ENCODE measurements at places on chromosomes 12 and 14.

- no peaks in the 10 kb centered on the region for H3K4me1 ChIP-seq
- no peaks in the 10 kb centered on the region for H3K36me3 ChIP-seq
- H3K4me3 ChIP-seq: no peak overlapping the region
- no peak for DNase-seq
- H3K27ac ChIP-seq: no peak overlapping the region
Measured at GRCh38 chr14:104091061-104091926, 5.8 kb downstream of the ASPG start.

DNA sequence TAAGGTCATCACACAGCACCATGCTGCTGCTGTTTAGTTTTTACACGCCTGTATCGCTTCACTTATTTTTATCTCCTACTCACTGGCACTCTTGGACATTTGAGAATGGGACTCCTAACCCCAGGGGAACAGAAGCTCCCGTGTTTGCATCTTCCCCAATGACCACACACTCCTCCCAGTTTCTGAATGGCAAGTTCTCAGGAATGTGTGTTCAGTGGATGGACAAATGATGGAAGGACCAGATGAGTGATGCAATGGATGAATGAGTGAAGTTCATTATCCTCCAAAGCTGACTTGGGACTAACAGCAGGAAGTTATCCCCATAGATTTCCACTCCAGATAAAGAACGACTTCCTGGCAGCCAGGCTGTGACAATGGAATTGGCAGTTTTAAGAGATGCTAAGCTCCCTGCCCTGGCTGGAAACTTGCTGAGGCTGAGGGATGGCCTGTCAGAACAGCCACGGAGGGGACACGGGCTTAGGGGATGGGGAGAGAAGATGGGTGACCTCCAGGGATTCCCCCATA, 231.5 kb downstream of the SLC15A4 start:
- H3K36me3 ChIP-seq: no peaks in the 10 kb centered on the region
- peak; percentile 28 for DNase-seq
- H3K4me3 ChIP-seq: no peak overlapping the region
- H3K27ac ChIP-seq: no peak overlapping the region
- H3K4me1 ChIP-seq: no peaks in the 10 kb centered on the region

DNA sequence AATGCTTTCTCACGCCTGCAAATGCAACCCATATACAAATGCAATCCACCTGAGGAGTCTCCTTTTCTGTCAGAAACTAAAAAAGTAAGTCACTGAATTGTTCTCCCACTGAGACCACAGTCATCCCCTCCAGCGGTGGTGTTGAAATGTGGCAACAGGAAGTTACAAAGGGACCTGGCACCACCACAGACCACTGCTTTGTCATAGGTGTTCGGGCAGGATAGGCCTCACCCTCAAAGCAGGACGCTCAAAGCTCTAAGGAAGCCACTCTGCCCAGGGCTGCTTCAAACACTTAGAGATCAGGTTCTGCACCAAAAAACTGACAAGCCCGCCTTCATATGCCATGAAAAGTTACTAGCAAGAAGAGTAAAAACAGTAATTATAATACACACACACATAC, 11.3 kb downstream of the PHLDA1 start:
- DNase-seq: peak; percentile 85
- H3K4me3 ChIP-seq: no peak overlapping the region
- peaks cover 7% of the 10 kb centered on the region for H3K4me1 ChIP-seq
- peak overlapping the region; percentile 38 for H3K27ac ChIP-seq
- H3K36me3 ChIP-seq: no peaks in the 10 kb centered on the region

- H3K27me3 ChIP-seq: no peaks in the 10 kb centered on the region
- no peak overlapping the region for H3K27ac ChIP-seq
- H3K4me1 ChIP-seq: peaks cover 15% of the 10 kb centered on the region
- DNase-seq: no peak
Measured at GRCh38 chr12:24378548-24379407, 429.3 kb upstream of the SOX5 start.

GRCh38 chr14:105382343-105383082, 15.8 kb upstream of the TEX22 start:
- no peak overlapping the region for H3K27ac ChIP-seq
- no peaks in the 10 kb centered on the region for H3K27me3 ChIP-seq
- no peak overlapping the region for H3K4me3 ChIP-seq
- no peak for DNase-seq

- no peaks in the 10 kb centered on the region for H3K4me1 ChIP-seq
- no peak overlapping the region for H3K4me3 ChIP-seq
- no peaks in the 10 kb centered on the region for H3K27me3 ChIP-seq
- H3K36me3 ChIP-seq: no peaks in the 10 kb centered on the region
Measured at GRCh38 chr14:97798176-97798575, 1001.0 kb downstream of the VRK1 start.

DNA sequence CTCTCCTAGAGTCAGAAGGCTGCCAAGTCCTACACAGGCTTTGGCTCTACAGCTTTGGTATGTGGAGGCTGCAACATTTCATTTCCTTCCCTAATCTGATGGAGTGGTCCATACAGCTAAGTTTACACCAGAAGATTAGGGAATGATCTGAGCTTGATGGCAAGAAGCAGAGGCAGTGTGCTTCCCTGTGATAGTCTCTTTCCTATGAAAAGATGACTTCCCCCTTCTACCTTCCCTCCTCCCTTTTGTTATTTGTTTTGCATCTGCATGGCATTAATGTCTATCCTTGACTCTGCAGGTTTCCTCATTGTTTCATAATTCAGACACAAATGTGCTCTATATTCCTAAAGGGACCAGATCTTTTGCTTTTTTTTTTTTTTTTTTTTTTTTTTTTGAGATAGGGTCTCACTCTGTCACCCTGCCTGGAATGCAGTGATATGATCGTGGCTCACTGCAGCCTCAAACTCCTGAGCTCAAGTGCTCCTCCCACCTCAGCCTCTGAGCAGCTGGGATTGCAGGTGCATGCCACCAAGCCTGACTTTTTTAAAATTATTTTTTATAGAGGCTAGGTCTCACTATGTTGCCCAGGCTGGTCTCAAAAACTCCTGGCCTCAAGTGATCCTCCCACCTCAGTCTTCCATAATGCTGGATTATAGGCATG, 76.3 kb downstream of the GRIP1 start:
- no peaks in the 10 kb centered on the region for H3K36me3 ChIP-seq
- no peak overlapping the region for H3K4me3 ChIP-seq
- no peaks in the 10 kb centered on the region for H3K4me1 ChIP-seq
- DNase-seq: no peak

- no peak overlapping the region for H3K27ac ChIP-seq
- H3K36me3 ChIP-seq: no peaks in the 10 kb centered on the region
- H3K4me1 ChIP-seq: no peaks in the 10 kb centered on the region
- H3K27me3 ChIP-seq: no peaks in the 10 kb centered on the region
Measured at GRCh38 chr12:129207084-129207483, 353.8 kb downstream of the GLT1D1 start.

DNA sequence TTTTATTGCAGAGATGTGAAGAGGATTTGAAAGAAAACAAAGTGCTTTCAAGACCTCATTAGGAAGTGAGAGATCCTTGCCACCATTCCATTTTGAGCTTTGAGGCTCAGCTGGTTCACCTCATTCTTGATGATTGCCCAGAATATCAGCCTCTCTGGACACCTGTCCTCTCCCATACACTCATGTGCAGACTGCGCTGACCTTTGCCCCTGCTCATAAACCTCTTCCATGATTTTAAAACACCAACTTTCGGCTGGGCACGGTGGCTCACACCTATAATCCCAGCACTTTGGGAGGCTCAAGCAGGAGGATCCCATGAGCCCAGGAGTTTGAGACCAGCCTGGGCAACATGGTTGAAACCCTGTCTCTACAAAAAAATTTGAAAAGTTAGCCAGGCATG, 8.9 kb downstream of the COX14 start:
- H3K27me3 ChIP-seq: no peaks in the 10 kb centered on the region
- H3K27ac ChIP-seq: no peak overlapping the region
- DNase-seq: no peak
- H3K4me3 ChIP-seq: no peak overlapping the region
- H3K36me3 ChIP-seq: no peaks in the 10 kb centered on the region

DNA sequence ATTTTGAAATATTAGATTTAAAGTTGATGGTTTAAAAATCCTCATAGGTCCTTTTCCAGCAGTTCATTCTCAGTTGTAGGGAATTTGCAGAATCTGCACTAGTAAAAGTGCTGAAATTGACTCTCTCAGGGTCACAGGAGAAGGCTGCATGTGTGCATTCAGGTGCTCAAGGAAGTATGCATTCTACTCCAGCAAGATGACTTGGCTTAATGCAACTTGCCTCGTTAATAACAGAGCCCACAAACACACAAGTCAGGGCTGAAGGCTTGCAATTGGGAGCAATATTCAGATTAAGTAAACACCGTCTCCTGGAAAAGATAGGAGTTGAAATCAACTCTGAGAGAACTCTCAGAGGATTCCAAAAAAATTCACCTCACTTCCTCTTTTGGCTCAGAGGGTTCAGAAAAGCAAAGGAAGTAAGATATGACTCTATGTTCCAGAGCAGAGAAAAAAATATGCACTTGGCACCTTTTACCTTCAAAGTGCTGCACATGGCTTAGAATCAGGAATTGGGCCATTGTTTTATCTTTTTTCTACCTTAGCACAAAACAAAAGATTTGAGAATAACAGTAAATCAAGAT, 406.3 kb upstream of the DCN start:
- H3K27ac ChIP-seq: no peak overlapping the region
- H3K4me1 ChIP-seq: no peaks in the 10 kb centered on the region
- no peak overlapping the region for H3K4me3 ChIP-seq
- H3K27me3 ChIP-seq: no peaks in the 10 kb centered on the region
- no peaks in the 10 kb centered on the region for H3K36me3 ChIP-seq
- no peak for DNase-seq

DNA sequence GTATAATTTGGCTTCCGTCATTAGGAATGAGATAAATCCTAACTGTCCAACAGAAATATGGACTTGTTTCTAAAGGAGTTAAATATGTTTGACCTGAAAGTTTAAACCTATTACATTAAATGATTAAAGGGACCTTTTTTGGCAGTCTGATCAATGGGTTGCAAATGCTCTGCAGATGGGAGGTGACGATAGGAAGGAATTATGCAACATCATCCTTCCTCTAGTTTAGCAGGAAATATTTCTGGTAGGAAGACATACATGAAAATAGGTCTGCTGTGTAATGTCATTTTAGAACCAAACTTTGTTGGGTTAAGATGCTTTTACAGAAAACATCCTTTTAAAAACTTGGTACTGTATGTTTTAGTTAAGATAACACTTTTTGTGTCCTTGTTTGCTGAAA, 2.6 kb downstream of the LRRC10 start:
- H3K4me1 ChIP-seq: no peaks in the 10 kb centered on the region
- peaks cover 3% of the 10 kb centered on the region for H3K36me3 ChIP-seq
- DNase-seq: no peak
- no peaks in the 10 kb centered on the region for H3K27me3 ChIP-seq
- H3K4me3 ChIP-seq: no peak overlapping the region

DNA sequence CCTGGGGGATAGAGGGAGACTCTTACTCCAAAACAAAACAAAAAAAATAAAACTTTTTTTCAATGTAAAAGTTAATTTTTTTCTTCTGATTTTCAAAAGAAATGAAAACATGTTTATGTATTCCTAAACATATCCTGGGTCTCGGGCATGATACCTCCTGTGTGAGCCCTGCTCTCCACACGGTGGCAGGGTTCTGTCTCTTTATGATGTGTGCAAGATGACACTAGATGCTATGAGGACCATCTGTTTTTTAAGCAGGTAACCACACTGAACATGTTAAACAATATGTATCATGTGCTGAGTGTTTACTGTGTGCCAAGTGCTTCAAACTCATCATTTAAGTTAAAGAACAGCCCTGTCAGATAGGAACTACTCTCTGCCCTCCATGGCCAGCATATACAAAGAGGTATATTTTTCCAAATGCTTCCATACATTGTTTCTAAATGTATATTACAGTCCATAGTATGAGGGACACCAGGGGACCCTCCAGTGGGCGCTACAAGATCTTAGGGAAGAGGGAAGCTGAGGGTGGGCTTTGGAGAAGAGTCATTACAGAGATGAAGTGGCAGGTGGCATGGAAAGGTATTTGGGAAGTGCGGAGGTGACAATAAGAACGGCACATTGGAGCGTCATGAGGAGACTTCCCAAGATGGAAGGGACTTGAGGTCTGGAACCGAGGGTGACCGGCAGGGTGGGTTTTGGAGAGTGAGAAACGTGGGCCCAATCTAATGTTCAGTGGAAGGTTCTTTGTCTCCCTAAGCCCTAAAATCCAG, 28.5 kb downstream of the FOS start:
- no peaks in the 10 kb centered on the region for H3K27me3 ChIP-seq
- no peak overlapping the region for H3K4me3 ChIP-seq
- no peaks in the 10 kb centered on the region for H3K4me1 ChIP-seq
- H3K36me3 ChIP-seq: no peaks in the 10 kb centered on the region

- no peak for DNase-seq
- H3K27me3 ChIP-seq: no peaks in the 10 kb centered on the region
- no peak overlapping the region for H3K4me3 ChIP-seq
- no peaks in the 10 kb centered on the region for H3K36me3 ChIP-seq
- H3K4me1 ChIP-seq: no peaks in the 10 kb centered on the region
Measured at GRCh38 chr14:103621860-103622259, 7.2 kb upstream of the KLC1 start.

DNA sequence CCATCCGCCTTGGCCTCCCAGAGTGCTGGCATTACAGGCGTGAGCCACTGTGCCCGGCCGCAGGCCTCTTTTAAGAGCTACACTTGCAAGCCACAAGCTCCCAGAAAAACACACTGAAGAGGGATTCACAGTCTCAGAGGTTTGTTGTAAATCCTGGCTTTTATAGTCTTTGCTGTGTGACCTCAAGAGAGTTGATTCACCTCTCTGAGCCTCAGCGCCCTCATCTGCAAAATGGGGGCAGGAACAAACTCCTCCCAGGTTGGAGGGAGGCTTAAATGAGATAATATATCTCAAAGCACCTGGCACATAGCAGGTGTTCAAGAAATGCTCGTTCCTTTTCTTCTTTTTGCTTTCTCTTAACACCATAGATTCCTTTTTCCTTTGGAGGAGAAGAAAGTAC, 3.9 kb upstream of the TCHP start:
- H3K4me3 ChIP-seq: no peak overlapping the region
- DNase-seq: no peak
- no peaks in the 10 kb centered on the region for H3K4me1 ChIP-seq
- no peaks in the 10 kb centered on the region for H3K27me3 ChIP-seq

GRCh38 chr12:30573145-30573544, 122.5 kb downstream of the IPO8 start:
- H3K27me3 ChIP-seq: no peaks in the 10 kb centered on the region
- no peak for DNase-seq
- H3K27ac ChIP-seq: no peak overlapping the region
- no peaks in the 10 kb centered on the region for H3K4me1 ChIP-seq
- H3K4me3 ChIP-seq: no peak overlapping the region
- no peaks in the 10 kb centered on the region for H3K36me3 ChIP-seq

- no peaks in the 10 kb centered on the region for H3K36me3 ChIP-seq
- no peak for DNase-seq
- H3K27me3 ChIP-seq: no peaks in the 10 kb centered on the region
- H3K4me1 ChIP-seq: peaks cover 4% of the 10 kb centered on the region
- no peak overlapping the region for H3K4me3 ChIP-seq
- H3K27ac ChIP-seq: no peak overlapping the region
Measured at GRCh38 chr12:50542448-50542847, 37.7 kb downstream of the DIP2B start.

GRCh38 chr14:68174446-68174845, 354.9 kb downstream of the RAD51B start:
- H3K4me1 ChIP-seq: no peaks in the 10 kb centered on the region
- no peaks in the 10 kb centered on the region for H3K36me3 ChIP-seq
- no peak for DNase-seq
- H3K27me3 ChIP-seq: no peaks in the 10 kb centered on the region

GRCh38 chr14:24353559-24354481, 14.0 kb upstream of the RIPK3 start:
- H3K4me3 ChIP-seq: no peak overlapping the region
- no peaks in the 10 kb centered on the region for H3K36me3 ChIP-seq
- H3K27ac ChIP-seq: no peak overlapping the region

Data from mesendoderm (in vitro differentiated cells).